ENCODE measurements at places on chromosomes 3 and 15.

DNA sequence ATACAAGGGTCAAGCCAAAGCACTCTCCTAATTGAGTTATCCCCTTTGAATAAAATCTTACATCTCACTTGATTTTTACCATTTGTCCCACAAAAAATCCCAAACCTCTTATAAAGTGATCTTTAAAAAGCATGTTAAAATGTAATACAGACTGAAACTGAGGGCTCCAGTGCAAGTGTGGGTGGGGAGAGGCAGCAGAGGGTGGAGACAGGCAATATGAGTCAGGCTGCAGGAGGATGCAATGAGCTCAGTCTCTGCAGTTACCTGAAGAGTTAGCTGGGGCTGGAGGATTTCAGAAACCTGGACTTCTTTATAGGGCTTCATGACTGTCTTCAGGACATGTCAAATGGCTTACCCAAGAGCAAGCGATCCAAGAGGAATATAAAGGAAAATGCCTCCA lies 14.2 kb upstream of the COLQ start:
- DNase-seq: no peak

DNA sequence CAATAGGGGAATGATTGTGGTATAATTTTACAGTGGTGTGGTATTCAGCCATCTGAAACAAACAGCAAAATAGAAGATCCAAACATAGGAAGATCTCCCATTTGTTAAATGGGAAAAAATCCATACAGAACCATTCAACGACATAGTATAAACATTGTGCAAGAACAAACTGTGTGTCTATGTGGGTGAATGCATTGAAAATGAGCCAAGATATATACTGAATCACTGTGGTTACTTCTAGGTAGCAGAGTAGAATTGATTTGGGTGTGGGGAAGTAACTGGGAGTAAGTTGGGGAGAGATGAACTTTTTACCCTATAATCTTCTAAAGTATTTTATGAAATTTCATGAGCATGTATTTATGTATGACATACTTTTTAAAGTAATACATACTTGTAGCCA lies 123.1 kb upstream of the UMPS start:
- DNase-seq: no peak

- DNase-seq: no peak
Observed at GRCh38 chr3:118782755-118783202, 251.9 kb downstream of the IGSF11 start.

DNA sequence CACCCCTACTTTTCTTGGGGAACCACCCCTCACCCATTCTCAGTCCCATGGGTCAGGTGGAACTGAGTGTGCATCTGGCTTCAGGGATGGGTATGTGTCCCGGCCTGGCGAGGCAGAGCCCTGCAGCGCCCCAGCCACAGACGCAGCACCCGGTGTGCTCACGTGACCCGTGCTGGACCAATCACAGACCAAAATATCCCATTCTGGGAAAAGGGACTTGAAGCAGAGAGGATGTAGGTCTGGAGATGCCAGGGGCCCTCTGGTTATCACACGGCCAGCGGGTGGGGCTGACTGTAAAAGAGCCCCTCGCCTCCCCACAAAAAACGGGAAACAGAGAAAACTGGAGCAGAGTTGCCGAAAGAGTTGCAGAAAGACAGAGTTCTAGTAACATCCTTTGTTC lies 138.0 kb upstream of the RAD18 start:
- DNase-seq: no peak

GRCh38 chr3:172262991-172263608 lies 185.2 kb downstream of the GHSR start:
- DNase-seq: no peak

GRCh38 chr3:48429317-48429959 lies 448 bp downstream of the PLXNB1 start:
- DNase-seq: peak; percentile 87

DNA sequence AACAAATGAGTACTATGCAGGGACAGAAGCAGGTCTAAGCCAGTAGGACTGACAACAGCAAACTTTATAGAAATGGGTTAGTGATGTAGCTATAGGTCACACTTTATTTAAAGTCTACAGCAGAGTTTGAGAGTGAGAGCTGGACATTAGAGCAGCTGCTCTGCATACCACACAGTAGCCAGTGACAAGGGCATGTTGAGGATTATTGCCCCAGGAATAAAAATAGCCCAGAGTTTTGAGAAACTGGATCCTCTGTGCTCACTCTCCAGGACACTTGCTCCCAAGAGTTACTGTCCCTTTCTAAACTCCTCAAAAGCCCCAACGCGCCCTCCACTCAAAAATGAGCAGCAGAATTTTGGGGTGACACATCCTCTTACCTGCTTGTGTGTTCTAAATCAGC lies 21.1 kb downstream of the LRTM1 start:
- no peak for DNase-seq

DNA sequence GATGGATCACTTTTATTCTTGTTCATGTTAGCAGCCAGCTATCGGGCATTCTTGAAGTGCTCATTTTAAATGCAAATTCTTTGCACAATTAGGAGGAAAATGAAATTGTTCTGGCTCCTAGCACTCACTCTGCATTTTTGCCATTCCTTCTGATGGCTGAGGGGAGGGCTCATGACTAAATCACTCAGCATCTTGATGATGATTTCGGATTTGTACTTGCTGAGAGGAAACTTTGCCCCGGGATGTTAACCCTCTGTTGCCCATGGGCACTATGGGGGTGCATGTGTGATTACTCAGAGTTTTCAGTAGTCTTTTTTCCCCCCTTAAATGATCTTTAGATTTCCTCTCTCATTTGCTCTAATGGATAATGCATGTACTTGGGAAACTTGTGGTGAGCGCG lies 299.6 kb upstream of the C2CD4B start:
- no peak for DNase-seq

GRCh38 chr3:115806501-115806900 lies 183.2 kb downstream of the GAP43 start:
- no peak for DNase-seq

- DNase-seq: peak; percentile 7
Observed at GRCh38 chr15:76011627-76012551, at the start of gene NRG4. NRG4 (minus strand) TSS chr15:76012424; CDS start chr15:76011230, 1,194 bp downstream.

GRCh38 chr3:179147514-179147872 lies 664 bp upstream of the PIK3CA start:
- no peak for DNase-seq

DNA sequence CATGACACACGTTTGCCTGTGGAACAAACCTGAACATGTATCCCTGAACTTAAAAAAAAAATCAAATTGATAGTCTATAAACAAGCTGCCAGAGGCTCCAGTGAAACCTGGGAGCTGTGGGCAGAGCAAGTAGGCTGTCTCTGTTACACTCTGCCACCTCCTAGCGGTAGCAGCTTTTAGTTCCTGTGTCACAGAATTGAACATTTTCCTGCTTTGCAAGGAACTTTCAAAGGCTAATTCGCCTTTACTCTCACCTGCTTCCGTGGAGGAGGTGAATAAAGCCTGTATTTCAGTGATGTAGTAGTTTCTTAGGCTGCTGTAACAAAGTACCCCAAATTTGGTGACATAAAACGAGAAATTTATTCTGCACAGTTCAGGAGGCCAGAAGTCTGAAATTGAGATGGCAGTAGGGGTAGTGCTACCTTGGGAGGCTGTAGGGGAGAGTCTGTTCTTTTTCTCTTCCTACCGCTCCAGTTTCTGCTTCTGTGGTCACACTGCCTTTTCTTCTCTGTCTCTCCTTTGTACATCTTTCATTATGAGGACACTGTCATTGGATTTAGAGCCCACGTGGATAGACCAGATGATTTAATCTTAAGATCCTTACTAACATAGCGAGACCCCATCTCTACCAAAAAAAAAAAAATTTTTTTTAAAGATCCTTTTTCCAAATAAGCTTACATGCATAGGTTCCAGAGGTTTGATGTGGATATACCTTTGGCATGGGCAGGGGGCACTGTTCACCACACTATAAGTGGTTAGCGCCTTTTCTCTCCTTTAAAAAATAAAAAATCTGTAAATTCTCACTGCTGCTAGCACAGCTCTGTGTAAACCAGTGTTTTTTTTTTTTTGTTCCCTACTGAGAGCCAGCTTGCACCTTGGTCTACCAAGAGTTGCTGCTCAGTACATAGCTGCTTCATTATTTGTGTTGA lies 25.3 kb downstream of the FBXO22 start:
- no peak for DNase-seq

GRCh38 chr3:137768361-137769321 lies 4.5 kb downstream of the SOX14 start:
- DNase-seq: peak; percentile 60

DNA sequence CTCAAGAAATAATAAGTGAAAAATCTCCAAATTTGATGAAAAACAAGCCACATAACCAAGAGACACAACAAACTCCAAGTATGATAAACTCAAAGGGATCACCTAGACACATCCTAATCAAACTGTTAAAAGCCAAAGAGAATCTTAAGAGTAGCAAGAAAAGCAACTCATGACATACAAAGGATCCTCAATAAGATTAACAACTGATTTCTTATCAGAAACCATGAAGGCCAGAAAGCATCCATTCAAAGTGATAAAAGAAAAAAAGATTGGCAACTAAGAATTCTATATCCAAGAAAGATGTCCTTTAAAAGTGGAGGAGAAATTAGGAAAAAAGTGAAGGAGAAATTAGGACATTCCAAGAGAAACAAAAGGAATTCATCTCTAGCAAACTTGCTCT lies 23.5 kb downstream of the CHSY1 start:
- DNase-seq: no peak

DNA sequence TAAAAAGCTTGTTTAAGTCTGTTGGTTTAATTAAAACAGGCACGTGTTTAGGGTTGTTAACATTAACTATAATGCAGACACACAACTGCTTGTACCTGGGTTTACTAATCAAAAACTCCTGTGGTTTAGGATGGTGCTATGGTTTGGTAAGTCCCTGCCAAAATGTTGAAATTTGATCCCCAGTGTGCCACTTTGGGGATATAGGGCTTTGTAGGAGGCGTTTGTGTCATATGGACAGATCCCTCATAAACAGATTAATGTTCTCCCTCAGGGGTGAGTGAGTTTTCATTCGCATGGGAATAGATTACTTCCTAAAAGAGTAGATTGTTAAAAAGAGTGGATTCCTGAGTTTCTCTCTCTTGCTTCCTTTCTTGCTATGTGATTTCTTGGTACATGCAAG lies 18.7 kb upstream of the GK5 start:
- DNase-seq: no peak

GRCh38 chr3:178508443-178508825 lies 27.8 kb upstream of the KCNMB2 start:
- no peak for DNase-seq

GRCh38 chr15:80503319-80503952 lies 99.3 kb downstream of the ARNT2 start:
- DNase-seq: no peak

DNA sequence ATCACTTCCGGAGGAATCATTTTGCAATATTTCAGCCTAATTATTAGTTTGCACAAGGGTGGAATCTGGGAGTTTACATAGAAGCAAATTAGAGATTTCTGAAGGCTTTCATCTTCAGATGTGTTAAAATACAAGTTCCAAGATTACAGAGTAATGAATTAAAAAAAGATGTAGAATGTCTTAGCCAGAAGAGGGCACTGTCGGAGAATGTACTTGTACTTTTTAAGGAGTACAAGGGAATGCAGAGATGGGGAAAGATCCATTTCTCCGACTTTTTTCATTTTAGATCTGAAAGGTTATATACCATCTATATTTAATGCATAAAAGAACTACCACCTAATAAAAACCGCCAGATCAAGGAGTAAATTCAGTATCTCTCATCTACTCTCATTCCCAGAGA lies 43.1 kb upstream of the WDR5B start:
- DNase-seq: no peak

DNA sequence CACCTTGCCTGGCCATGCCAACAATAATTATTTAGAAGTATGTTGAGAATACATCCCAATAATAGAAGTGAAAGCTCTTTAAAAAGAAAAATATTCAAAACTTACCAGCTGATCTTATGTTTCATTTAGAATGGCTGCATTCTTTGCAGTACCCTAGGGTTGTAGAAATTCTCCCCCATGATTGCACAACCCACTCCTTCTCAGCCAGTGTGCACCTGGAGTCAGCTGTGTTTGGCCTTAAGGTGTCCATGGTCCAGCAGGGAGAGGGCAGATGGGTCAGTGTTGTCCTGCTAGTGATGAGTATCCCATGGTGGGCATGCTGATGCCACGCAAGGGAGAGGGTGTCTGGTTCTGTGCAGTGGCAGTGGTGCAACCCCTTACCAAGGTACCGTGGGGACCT lies 117.3 kb downstream of the IGF1R start:
- no peak for DNase-seq

DNA sequence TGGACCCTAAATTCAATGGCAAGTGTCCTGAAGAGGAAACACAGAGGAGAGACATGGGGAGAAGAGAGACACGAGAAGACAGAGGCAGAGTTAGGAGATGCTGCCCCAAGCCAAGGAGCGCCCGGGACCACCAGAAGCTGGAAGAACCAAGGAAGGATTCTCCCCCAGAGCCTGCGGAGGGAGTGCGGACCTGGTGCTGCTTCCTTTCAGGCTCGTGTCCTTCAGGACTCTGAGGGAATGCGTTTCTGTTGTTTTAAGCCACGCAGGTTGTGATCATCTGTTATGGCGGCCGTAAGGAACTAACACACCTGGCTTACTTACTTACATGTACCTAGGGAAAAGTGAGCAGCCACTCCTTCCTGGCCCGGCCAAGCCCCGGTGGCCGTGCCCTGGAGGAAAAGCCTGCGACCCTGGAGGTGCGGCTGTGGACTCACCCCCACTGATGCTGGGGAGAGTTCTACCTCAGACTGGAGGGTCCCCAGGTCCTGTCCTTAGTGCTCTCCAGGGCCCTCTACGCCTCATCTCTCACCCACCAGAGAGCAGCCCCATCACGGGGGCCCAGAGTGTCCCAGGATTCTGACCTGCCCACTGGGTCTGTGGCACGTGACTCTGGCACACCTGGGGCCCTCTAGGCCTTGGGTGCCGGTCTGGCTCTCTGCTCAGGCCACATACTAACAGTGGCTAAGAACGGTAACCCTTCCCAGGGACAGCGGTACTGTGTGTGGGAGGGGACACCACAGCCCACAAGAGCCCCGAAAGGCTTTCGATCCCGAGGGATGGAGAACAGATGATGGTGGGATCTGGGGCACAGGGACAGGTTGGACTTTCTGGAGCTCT lies 61.8 kb downstream of the ITGA11 start:
- no peak for DNase-seq

DNA sequence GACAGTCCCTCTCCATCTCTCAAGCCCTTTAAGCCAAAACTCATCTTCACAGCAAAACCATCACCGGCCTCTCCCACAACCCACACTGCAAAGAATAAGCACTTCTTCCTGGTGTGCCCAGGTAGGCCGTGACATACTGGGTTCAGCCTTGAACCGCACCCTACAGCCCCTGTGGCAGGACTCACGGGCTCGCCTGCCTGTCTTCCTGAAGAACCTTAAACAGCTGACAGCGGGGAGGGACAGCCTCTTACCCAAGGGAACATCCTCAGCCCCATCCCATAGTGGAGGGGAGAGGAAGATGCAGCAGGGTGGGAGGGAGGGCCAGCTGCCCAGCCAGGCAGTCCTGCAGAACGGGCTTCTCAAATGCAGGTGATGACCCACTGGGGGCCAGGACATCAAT lies 40.2 kb downstream of the TBC1D2B start:
- no peak for DNase-seq

GRCh38 chr15:43913026-43913780 lies 86.4 kb downstream of the WDR76 start:
- no peak for DNase-seq

Measured in right kidney (tissue), 9 donors.